ENCODE measurements at places on chromosomes 12 and 14.

DNA sequence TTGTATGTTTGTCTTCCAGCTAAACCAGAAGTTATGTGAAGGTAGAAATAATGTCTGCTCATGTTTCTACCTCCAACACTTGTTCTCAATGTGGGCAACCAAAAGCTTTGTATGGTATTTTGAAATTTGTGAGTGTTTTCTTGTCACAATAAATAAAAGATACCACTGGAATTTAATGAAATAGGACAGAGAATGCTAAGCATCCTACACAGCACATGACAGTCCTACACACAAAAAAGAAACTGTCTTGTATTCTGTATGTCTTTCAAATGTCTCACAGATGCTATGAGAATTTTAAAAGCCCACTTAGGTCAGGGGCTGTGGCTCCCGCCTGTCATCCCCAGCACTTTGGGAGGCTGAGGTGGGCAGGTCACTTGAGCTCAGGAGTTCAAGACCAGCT lies 68.9 kb downstream of the RALGAPA1 start:
- DNase-seq, result no peak

GRCh38 chr12:1972856-1973317 lies 31.4 kb downstream of the DCP1B start:
- no peak for DNase-seq

GRCh38 chr12:89514751-89515150 lies 9.8 kb downstream of the GALNT4 start:
- no peak for DNase-seq

GRCh38 chr14:70664698-70665447 lies 23.2 kb downstream of the TTC9 start:
- no peak for DNase-seq

DNA sequence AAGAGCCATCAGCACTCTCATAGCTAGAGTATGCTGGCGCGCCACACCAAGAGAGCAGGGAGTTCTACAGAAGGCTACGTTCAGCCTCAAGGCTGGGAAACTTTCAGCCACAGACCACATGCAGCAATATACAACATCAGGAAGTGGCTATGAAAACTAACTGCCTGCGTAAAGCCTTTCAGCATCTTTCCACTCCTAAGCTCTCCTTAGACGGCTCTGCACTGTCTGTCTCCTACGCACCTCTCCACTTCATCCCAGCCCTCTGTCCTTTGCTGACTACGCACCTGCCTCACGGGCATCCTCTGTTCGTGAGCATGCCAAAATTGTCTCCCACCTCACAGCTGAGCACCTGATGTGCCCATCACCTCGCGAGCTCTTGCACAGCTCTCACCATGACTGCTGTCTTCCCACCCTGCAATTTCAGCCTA lies 9.7 kb downstream of the MPHOSPH9 start:
- no peak for DNase-seq

- no peak for DNase-seq
Measured at GRCh38 chr12:6703631-6704030, 3.0 kb upstream of the PIANP start.

- no peak for DNase-seq
Measured at GRCh38 chr14:103862393-103862782, 15.0 kb upstream of the PPP1R13B start.

- DNase-seq, result no peak
Measured at GRCh38 chr14:103738166-103738565, 22.6 kb downstream of the ZFYVE21 start.

DNA sequence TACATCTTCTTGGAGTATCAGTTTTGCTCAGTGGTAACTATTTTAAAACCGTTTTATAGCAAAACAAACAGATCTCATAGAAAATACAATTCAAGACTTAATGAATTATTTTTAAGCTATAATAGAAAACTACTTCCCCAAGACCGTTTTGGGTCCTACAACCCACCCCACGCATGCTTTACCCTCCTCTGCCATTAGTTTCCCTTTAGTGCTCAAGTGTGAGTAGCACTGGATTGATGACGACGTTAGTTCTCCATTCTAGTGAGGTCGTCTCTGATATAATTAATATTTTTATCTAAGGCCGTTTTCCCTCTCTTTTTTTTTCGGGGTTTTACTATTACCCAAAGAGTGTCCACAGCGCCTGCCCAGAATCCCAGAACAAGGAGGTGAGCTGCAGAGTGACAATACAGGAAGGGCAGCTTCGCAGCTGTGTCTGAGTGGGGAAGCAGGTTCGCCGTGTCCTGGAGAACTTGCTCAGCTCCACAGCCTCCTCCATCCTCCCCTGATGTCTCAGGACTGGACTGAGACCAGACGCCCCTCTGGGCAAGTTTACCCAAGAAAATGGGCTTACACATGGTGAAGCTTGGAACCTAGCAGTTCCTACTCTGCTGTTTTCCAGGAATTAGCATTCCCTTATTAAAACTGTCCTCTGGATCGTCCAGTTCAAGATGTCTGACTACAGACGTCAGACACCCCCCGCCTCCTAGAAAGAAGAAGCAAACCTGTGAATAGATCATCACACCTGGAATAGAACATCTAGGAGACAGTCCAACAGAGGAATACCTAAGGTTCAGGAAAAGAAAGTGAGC lies 31.9 kb upstream of the MON2 start:
- DNase-seq, result no peak

DNA sequence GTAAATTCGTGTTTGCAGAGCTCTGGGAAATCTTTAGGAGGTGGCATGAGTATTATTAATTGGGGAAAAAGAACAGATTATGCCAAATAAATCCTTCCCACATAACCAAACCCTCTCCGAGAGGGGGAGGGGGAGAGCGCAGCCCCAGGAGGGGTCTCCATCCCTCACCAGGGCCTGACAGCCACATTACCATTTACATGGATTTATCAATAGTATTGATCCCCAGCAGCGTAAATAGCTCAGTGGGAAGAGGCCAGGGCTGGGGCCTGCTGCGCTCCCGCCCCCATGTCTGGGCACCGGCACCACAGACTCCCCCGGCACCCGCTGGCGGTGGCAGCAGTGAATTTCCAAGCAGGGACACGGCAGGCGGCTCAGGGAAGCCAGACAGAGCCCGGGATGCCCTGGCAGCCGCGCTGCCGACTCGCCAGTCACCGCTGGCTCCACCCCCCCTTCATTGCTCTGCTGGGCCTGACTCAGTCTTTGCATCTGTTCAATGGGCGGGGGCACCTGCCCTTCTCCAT lies 2.4 kb downstream of the NCOR2 start:
- no peak for DNase-seq

DNA sequence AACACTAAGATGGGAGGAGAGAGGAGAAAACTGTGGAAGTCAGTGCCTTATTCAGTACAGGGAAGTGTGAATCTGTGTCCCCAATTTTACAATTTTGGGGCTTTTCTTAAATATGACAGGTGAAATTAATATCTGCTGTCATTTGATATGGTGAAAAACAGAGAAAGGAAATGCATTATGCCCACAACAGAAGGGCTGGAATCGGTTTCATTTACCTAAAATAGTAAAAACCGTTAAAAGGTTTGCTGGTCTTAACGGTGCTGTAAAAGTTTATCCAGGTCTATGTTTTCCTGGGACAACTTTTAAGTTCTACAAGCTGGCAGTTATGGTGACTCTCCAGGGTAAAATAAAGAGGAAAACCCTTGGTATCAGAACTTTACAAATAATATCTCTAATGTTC lies 310.8 kb downstream of the FUT8 start:
- no peak for DNase-seq

DNA sequence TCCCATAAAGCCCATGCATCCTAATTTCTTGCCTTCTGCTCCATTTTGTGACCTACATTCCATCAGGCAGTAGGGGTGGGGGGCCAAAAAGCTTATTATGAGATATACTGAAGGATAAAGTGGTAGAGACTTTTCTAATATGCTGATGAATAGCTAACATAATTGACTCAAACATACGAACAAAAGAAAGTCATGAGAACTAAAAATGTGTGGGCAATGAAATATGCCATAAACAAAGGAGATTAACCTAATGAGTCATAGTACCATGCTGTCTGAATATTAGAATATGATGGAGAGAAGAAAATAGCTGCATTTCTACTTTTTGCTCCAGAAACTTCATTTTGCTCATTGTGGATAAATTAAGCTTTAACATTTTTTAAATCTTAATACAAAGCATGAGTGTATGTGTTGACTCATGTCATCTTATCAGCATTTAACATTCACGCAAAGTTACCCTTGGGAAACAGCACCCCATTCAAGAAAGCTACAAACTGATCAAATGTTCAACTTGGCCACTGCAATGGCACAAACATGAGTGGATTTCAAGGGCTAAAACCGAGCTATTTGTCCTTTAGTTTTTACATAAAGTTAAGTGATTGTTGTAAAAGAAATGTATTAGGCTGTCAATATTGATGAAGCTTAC lies 64.0 kb upstream of the DIO2 start:
- no peak for DNase-seq

GRCh38 chr12:131381716-131382430 lies 329.0 kb upstream of the SFSWAP start:
- DNase-seq, result peak; percentile 17

GRCh38 chr12:17028348-17028747 lies 422.4 kb upstream of the LMO3 start:
- DNase-seq, result no peak

GRCh38 chr12:44717612-44718011 lies 158.5 kb downstream of the NELL2 start:
- no peak for DNase-seq

- DNase-seq, result no peak
Measured at GRCh38 chr12:6193853-6194815, 6.1 kb upstream of the CD9 start.

DNA sequence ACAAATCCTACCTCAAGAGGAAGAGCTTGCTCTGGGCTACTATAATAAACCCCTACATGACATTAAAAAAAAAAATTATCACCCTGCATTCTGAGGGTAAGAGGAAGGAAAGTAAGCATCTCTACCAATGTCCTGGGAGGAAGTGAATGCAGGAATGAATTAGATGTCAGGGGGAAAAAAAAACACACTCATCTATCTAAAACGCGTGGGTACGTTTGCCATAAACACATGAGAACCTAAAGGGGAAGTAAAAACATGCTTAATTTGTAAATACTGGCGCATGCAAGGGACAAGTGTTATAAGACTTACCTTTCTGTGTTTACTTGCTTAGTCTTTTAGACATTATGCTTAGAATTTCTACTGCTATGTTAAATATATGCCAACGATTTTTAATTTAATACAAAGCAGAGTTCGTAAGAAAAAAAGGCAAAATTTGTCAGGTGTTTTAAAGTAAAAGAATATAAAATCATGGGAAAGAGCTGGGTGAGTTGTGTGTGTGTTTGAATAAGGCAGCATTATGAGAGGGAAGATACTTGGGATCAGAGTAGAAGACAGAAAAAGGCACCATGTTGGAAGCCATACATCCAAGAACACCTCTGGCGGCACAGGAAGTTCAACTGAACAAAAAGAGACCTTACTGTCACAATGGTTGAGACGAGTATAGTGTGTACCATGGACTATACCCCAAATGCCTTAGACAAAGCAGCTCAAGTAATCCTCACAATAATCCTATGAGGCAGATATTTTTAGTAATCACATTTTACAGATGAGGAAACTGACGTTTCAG lies 1.5 kb downstream of the TMED8 start:
- no peak for DNase-seq

DNA sequence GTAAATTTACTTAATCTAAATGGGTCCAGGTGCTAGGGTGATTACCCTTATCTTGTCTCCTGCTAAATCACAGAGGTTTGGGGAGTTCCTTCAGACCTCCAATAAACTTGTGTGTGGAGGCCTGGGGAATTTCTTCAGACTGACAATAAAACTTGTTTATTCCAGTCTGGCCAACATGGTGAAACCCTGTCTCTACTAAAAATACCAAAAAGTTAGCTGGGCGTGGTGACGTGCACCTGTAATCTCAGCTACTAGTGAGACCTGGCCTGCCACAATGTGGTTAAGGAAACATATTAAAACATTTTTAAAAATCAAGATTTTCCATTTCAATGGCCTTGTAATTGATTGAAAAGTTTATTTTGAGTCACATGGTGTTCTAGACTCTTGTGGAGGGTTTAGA lies 126.9 kb upstream of the FGD4 start:
- no peak for DNase-seq

- DNase-seq, result no peak
Measured at GRCh38 chr12:117468016-117468415, 106.6 kb upstream of the NOS1 start.

GRCh38 chr14:59785629-59786028 lies 84.9 kb downstream of the RTN1 start:
- DNase-seq, result peak; percentile 32

- DNase-seq, result no peak
Measured at GRCh38 chr12:131147894-131148293, 194.2 kb downstream of the ADGRD1 start.

- DNase-seq, result no peak
Measured at GRCh38 chr12:113405694-113406093, 2.0 kb upstream of the SDS start.

GRCh38 chr12:3154006-3154405 lies 76.8 kb downstream of the TSPAN9 start:
- DNase-seq, result no peak

GRCh38 chr14:32379447-32379846 lies 50.3 kb downstream of the AKAP6 start:
- no peak for DNase-seq

- DNase-seq, result no peak
Measured at GRCh38 chr12:9132008-9132535, 16.4 kb upstream of the A2M start.

DNA sequence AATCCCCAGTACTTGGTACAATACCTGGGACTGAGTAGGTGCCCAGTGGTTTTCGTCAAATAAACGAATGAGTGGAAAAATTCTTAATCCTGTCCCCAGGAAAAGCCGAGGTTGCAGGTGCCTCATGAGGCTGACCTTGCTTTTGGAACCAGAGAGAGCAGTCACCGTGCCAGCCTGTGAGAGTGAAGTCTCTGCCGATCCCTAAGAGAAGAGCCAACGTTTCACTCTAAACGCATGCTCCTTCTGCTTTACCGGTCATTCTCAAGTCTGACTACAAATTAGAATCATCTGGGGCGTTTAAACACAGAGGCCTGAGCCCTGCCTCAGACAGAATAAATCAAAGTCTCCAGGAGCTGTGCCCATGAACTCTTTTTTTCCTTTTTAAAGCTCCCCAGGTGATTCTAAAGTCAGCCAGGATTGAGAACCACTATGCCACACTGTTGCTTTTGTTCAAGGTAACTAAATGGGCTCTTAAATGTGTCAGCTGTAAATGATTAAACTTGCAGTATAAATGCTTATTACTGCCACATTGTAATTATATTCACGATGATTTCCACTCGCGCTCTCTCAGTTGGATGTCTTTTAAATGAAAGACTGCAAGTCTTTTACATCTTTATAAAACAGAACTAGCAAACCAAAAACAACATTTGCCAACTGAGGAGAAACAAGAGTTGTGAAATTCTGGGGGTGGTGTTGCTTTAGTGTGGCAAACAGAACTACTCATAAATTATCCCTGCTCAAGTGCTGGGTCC lies 26.9 kb downstream of the TCP11L2 start:
- no peak for DNase-seq

DNA sequence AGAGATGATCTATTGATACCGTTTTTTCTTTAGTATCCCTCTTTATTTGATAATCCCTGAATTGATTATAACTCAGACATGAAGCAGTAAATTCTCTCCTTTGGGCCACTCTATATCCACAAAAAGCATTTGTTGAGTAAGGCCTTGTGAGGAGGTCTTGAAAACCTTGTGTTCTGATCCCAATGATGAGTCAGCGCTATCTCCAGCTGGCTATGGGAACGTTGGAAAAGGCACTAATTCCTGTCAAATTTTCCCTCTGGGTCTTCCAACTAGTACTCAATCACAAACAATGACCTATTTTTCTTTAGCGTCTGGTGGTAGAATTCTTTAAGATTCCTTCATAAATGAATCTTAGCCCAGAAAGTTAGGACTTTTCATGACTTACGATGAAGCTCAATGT lies 168.4 kb upstream of the LRIG3 start:
- DNase-seq, result no peak

All from D341Med (cell line).